ENCODE measurements at places on chromosomes 7 and 10.

GRCh38 chr10:129375912-129376311, 91.1 kb upstream of the MGMT start:
- no peak for DNase-seq

DNA sequence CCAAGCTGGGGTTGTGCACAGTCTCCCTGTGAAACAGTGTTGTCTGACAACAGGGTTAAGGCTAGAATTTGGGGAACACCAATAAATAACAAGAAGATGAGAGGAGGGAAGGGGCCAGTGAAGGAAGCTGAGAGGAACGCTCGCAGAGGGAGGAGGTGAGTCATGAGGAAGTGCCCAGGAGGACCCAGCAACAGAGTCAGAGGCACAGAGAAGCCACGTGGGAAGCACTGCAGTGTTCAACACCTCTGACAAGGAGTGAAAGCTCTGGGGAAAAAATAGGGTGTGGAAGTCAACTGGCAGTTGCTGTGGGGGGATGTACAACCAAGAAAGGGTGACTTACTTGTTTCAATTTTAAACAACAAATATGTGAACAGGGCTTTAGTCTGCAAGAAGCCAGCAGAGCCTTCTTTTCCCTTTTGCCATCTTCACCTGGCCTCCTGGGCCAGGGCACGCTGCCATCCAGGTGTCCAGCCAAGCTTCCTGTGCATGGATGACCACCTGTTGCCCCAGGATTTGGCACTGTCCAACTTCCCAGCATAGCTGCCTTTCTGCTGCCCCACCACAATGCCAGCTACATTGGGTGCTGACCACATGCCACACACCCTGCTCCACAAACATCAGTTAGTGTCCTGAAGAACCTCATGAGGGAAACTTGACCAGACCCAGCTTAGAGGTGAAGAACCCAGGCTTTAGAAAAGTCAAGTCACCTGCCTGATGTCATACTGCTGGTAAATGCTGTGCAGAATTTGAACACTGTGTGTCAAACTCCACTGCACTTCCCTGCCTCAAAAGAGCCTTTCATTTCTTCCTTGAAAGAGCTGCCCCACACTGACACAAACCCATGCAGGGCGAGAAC, 69.6 kb downstream of the ATXN7L1 start:
- DNase-seq: peak; percentile 86

DNA sequence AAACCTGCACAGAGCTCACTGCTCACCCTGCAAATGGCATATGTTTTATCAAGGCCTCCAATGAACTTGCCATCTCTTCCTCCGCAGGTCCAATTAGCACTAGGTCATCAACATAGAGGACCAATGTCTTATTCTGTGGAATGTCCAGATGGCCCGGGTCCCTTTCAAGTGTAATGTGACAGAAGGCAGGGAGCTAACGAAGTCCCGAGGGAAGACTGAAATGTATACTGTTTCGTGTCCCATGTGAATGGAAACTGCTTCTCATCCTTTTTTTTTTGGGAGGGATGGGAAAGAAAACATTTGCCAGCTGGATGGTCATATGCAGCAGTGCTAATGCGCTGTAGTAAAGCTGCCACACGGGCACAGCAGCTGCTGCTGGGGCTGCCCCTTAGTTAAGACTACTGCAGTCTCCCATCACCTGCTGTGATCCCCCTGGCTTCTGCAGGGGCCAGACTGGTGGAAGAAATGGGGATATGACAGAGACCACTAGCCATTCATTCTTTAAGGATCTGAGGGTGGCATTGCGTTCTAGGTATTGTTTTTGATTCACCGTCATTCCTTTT, 61.7 kb upstream of the CCNY start:
- DNase-seq: no peak

DNA sequence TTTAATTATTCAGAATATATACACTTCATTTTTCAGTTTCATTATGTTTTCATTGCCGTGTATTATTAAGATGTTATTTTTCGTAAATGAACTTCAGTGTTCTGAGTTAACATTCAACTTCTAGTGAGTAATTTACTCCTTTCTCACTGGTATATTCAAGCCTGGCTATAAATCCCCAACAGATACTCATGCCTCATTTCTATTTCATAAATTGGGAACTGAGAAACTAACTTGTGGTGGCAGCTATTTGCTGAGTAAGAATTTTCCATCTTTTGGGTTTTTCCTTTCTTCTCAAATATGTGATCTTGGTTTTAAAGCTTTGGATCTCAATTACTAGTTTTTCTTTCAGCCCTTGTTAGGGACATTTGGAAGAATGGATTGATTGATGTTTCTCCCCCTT, 281.1 kb downstream of the CDK14 start:
- no peak for DNase-seq

DNA sequence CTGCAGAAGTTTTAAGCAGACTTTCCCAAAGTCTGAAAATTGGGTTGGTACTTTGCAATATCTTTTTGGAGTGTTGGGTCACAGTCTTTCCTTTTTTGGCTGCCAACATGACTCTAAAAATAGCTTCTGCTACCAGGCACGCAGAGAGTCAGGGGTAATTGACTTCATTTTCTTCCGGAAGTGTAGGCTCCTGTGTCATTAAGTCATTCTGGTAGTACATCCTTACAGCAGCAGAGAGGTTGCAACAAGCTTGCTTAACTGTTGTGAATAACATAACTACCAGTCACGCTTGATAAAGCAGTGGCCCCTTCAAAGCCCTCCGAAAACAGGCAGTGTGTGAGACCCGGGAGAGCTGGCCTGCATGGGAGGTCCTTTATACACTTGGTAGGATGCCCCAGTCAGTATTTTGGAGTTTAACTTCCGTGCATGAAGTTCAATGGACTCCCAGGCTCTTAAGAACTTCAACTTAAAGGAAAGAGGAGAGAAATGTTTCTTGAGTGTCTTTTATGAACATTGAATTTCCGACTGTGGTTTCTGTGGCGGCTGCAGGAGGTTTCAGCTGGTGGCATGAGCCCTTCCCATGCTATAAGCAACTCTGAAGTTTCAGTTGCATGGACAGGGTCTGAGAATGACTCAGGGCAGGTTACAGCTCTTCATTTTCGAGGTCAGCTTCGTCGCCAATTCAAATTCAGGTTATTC, 310.7 kb downstream of the GALNT17 start:
- no peak for DNase-seq

DNA sequence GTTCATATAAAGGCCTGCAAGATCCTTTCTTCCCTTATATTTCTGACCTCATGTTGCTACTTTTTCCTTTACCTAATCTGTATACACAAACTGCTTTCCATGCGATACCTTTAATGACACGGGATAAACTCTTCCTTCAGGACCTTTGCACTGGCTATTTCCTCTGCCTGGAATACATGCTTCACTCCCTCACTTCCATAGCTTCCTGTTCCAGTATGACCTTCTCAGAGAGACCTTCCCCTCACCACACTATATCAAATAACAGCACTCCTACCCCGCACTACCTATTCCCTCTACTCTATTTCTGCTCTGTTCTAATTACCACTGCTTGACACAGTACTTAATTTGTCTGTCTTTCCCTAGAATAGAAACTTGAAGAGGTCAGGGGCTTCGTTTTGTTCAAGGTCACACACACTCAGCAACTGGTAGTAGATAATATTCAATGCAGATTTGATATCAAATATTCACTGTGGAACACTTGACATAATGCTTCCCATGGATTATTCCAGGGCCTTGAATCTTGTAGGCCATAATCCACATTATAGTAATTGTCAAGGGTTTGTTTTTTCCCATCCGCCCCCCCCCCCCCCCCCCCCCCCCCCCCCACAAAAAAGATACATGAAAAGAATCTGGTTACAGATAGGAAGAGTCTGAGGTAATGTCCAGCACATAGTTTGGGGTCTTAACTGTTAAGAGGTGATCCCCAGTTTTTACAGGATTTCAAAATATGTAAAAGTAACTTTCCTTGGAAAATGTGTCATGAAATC, 11.1 kb downstream of the SYPL1 start:
- DNase-seq: no peak

- DNase-seq: no peak
These were observed 122.0 kb downstream of the SKIDA1 start for GRCh38 chr10:21403256-21404015.

GRCh38 chr7:54995610-54996363, 23.0 kb upstream of the EGFR start:
- no peak for DNase-seq

GRCh38 chr7:158495786-158496185, 91.8 kb downstream of the PTPRN2 start:
- no peak for DNase-seq

- DNase-seq: no peak
These were observed 158.5 kb downstream of the CACNA2D1 start for GRCh38 chr7:82284936-82285519.

- no peak for DNase-seq
These were observed 46.5 kb downstream of the WDFY4 start for GRCh38 chr10:48731141-48731540.

DNA sequence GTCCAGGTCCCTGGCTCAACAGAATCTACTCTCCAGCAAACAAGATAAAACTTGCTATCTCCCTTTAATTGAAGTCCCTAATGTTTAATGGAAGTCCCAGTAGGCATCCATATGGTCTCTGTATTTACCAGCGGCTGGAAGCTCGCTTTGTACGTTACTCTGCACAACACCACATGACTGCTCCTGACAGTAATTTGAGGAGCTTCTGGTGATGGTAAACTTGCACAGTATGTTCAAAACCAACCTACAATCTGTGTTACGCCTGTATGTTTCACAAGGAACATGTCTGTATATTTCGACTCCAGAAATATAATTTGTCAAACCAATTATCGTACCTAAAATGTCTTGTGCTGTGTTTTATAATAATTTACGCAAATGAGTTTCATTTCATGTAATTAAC, 4.4 kb upstream of the TECPR1 start:
- no peak for DNase-seq

DNA sequence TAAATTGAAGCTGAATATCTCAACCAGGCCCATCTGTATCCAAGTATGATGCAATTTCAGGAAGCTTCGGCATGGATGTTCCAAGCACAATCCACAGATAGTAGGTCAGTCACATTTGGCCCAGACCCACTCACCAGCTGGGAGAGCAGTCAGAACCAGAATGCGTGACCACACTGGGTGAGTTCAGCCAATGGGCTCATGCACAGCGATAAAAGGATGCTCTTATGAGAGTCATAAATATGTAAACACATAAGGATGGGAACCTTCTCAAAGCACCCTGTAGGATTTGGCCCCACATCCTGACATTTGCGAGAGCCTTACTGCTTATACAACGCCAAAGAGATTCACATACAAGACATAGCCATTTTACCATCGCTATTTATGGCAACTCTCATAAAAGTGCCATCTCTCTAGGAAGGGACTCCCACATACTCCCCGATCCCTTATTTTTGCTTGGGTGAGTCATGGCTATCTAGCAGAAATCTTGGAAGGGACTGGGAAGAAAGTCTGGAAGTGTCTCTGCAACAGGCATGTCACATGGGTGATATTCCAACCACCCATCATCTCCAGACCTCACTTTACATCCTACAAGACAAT, 3.0 kb downstream of the AFAP1L2 start:
- peak; percentile 78 for DNase-seq

GRCh38 chr10:90999512-91000172, 78.8 kb upstream of the ANKRD1 start:
- no peak for DNase-seq

DNA sequence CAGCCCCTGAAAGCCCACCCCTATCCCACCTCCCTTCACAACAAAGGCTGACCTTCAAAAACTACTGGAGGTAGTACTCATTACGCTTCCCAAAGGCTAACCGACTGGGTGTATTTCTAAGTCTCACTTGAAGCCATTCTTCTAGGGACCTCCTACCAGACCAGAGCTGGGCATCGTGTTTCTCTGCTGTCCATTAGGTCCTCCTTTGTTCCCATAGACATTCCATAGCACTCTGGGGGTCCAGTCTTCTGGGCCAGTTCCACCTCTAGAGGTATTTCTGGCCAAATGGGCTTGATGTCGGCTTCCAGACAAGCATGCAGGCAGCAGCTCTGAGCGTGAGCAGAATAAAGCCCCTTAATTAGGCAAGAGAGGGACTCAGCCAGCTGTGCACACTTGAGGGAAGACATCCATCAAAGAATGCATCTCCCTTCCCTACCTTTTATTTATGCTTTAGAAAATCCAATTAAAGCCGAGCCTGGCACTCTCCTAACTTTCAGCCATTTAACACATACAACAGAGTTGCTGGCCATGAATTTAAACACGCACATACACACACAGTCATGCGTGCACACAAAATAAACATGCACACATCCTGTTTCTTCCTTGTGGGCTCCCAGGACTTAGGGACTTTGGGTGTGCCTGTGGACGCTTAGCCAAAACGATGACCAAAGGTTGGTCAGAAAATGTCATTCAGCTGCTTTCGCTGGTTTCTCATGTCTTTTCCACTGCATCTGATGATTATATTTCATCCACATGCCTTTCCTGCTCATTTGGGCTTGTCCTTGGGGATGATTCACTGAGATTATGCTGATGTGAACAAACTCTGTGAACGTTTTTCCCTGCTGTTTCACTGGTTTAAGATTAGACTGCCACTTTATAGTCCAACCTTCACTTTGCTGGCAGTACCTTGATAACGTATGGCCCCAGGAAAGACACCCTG, 362.0 kb upstream of the NFE2L3 start:
- peak; percentile 31 for DNase-seq

DNA sequence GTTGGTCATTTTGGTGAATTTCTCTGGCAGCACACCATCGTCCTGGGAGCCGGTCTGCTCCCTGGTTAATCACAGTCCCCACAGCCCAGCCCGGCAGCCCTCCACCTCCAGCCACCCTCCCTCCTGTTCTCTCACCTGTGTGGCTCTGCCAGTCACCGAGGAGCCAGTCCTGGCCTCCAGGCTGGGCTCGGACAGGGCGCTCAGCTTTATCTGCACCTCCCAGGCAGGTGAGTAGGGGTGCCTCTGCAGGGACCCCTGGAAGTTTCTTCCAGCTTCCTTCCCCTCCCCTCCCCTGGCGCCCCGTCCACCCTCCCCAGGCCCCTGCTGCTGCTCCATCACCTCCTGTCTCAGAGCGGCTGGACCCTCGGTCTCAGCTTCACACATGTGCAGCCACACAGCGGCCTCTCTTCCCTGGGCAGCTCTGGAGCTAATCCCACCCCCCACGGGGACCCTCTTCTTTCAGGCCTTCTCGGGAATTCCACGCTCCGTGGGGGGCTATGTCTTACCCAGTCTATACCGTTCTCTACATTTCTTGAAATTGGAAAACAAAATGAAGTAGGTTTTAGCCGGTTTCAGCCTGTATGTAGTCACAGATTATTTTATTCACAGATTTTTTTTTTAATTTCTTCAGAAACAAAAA, 213.9 kb upstream of the PPP2R2D start:
- DNase-seq: no peak

DNA sequence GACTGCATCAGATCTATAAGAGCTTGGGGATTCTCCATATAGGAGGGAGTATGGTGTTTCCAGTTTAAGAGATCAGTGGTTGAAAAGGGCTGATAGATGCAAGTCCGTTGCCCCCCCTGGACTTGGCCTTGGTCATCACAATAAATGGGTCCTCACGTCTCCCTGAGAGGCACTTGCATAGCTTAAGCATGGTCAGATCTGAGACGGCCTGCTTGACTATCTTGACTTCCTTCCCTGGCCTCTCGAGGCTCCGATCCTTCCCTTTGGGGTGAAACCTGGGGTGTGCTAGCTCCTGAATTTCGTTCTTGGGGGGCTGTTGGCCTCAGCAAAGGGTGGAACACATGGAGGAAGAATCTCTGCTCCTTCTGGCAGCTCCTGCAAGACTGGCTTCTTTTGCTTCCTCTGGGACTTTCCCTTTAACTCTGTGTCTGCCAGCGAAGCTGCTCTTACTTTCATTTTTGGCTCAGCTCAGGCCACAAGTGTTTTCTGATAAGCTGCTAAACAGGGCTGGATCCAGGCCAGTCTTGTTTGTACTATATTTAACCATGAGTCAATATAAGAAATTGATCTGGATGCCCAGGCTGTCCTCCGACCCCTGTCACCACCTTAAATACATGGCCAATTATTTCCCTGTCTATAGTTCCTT, 11.2 kb upstream of the ZNF485 start:
- peak; percentile 26 for DNase-seq

- DNase-seq: no peak
These were observed 6.9 kb downstream of the CREM start for GRCh38 chr10:35133586-35133985.
